ENCODE measurements at places on chromosomes 4 and X.

GRCh38 chrX:23334521-23334847, 165 bp upstream of the PTCHD1 start:
- no peak for DNase-seq

DNA sequence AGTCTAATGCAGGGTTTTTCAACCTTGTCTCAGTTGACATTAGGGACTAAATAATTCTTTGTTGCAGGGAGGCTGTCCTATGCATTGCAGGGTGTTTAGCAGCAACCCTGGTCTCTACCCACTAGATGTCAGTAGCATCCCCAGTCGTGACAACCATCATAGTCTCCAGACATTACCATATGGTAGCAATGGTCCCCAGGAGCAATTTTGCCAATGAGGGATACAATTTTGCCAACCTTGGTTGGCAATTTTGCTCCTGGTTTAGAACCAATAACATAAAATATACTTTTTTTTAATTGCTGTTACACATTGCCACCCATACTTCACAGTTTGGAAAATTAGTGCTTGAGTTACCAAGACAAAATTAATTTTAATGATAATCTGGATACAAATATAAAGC, 6.0 kb downstream of the EREG start:
- no peak for DNase-seq

- DNase-seq, result no peak
These were observed 1368.2 kb downstream of the STIM2 start for GRCh38 chr4:28228561-28229491.

GRCh38 chr4:137533855-137534254, 1.6 kb upstream of the PCDH18 start:
- DNase-seq, result no peak

DNA sequence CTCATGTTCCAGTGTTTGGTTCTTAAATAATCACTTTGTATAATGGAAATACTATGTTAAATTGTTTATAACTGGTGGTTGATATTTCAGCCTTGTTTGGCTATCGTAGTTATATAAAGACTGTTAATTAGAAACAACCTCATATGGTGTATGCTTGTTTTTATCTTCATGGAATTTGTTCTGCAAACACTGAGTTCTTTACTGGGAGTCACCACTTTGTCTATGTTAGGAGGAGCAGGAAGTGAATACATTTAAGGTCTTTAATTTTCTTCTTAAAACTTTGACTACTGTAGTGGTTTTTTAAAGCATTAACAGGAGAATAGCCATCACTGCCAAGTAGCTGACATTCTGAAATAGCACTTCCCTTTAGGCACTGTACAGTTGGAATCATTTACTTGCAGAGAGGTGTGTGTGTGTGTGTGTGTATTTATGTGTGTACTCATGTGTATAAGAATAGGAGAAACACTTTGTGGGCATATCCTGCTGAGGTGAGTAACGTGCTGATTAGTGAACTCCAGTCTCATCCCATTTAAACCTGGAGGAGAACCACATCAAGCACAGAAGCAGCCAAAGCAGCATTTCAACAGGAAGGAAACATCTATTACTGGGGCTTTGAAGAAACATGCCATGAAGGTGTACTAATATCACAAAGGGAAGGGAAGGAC, 37.8 kb downstream of the TET2 start:
- no peak for DNase-seq
